Epithelial cell of prostate (primary cell): ENCODE measurements at places on chromosomes 16 and 17.

DNA sequence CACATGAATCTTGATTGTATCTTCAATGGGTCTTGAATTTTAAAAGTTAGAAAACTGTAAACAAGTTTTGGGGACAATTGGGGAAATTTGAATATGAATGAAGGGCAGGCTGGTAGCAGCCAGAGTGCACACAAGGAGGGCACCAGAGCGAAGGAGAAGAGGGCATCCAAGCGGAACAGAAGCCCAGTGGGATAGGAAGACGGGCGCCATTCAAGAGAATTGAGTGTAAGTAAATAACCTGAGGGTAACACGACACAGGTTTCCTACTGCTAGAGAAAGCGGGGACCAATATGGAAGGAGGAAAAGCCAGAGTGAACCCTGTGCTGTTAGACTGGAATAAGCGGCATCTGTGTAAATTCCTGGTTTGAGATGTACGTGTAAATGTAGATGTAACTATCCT, 115.1 kb upstream of the CCL2 start:
- DNase-seq: no peak

- DNase-seq: no peak
These were observed 10.9 kb downstream of the CEP295NL start for GRCh38 chr17:78892062-78892456.

DNA sequence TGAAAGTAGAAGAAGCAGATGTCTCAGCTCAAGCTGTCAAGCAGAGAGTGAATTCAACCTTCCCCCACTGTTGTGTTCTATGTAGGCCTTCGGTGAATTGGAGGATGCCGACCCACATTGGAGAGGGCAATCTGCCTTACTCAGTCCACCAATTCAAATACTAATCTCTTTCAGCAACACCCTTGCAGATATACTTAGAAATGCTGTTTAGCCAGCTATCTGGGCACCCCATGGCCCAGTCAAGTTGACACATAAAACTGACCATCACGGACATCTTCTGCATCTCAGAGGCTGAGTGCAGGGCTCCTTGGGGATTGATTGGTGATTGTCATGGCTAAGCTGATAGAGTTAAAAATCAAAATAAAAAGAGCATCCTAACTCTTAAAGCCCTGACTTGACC, 58.3 kb downstream of the IRX3 start:
- no peak for DNase-seq

DNA sequence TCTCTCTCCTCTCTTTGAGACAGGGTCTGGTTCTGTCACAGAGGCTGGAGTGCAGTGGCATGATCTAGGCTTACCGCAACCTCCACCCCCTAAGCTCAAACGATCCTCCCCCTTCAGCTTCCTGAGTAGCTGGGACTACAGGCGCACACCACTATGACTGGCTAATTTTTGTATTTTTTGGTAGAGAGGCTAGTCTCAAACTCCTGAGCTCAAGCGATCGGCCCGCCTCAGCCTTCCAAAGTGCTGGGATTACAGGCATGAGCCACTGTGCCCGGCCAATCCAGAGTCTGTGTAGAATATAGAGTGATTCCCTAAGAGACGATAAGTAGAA, 65.8 kb upstream of the RPH3AL start:
- DNase-seq: no peak

DNA sequence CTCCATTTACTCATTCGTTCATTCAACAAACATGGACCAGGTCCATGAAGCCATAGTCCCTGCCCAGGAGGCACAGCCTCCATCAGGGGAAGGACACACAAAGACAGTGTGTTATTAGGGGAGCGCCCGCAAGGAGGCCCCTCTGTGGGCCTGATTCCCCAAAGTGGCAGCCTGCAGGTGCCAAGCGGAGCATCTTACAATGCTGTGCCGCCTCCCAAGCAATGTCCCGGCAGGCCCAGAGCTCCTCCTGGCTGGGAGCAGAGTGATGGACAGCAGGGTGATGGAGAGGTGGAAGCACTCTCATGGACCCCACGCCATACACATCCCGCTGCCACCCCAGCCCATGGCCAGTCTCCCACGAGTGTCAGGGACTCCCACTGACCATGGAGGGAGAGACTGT, 25.8 kb downstream of the TRPV1 start:
- DNase-seq: no peak

DNA sequence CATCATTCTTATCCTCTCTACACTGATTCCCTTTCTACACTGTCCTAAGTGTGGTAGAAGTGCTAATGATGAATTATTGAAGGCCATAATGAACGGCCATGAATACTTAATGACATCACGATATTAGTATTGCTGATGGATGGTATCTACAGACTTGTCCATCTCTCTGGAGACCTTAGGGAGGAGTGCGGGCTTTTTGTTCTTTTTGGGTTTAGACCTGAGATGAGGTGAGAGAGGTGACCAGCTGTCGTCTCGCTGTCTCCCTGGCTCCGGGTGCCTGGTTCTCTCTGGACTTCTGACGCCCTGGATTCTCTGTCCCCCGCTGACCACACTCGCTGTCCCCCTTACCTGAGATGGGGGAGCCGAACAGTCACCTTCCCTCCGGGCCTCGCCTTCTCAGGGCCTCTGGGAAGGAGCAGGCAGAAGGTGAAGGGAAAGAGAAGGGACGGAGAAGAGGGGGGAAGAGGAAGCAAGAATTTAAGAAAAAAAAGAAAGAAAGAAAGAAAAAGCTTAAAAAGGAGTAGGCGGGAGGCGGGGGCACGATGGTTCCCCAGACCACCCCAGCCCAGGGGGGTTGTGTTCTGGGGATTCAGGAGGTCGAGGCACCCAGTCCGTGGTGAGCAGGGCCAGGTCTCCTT, 17.1 kb downstream of the SGCA start:
- no peak for DNase-seq

- no peak for DNase-seq
These were observed 15.7 kb upstream of the ATF7IP2 start for GRCh38 chr16:10370096-10370726.

DNA sequence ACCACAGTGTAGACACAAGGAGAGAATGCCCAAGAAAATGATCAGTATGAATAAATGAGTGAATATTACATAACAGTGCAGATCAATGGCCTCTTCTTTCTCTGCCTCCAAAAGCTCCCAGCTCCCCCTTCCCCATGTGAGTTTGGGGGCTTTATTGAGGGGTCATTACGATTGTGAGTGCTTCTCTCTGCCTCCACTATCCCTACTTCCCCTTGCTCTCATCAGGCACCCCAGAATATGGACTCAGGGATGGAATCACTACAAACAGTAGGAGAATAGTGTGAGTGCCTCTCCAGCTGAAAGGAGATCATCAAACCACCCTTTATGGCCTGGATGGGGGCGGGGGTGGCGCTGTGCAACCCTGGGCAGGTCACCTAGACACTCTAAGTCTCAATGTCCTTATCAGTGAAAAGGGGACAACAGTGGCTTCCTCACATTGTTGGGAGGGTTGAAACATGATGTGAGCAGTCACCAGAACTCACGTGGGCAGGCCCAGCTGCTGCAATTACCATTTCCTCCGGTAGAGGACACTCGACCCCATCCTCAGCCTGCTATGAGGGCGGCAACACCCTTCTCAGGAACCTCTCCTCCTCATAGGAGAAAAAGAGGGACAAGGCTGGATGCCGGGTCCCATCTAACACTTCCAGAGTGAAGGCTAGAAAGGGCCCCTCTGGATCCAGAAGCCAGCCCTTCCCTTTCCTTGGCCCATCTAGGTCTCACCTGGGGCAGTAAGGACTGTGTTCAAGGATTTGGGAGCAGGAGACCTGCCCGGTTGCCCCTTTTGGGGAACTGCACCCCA, 2.1 kb upstream of the EPOP start:
- no peak for DNase-seq

DNA sequence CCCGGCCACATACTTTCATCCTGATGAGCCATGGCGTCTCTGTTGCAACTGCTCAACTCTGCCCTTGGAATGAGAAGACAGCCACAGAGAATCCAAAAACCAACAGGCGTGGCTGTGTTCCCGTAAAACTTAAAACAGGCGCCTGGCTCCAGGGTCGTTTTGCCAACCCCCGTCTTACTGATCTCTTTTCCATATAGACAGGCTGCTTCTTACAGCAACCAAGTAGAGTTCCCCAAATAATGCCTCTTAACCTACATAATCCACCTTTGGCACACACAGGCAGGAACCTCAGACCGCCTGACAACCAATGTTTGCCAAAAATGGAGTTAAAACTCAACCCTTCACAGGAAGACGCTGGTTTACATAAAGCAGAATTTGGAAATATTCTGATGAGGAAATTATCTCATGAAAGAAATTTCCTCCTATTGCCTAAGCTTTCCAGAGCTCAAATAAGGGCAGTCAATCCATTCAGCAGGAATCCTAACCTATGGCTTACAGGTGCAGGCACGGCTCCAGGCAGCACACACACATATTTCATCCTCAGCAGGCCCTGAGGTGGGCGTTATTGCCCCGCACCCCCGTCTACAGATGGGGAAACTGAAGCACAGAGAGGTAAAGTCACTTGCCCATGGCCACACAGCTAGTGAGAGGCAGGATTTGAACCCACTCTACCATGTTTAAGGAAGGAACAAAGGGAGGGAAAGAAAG, 35.8 kb downstream of the LITAF start:
- no peak for DNase-seq

GRCh38 chr17:79473876-79474440, 136.9 kb downstream of the RBFOX3 start:
- no peak for DNase-seq

GRCh38 chr16:69477546-69477945, 53.1 kb downstream of the CYB5B start:
- DNase-seq: no peak

- no peak for DNase-seq
These were observed 70.9 kb upstream of the SALL1 start for GRCh38 chr16:51222016-51222415.

GRCh38 chr17:17880577-17881196, 43.9 kb upstream of the SREBF1 start:
- no peak for DNase-seq
